ENCODE measurements at places on chromosomes 16 and 17. TPM values are rescaled to one million over a fixed set of nuclear protein-coding genes. Genes with fewer than 3 reads are reported as not detected.

DNA sequence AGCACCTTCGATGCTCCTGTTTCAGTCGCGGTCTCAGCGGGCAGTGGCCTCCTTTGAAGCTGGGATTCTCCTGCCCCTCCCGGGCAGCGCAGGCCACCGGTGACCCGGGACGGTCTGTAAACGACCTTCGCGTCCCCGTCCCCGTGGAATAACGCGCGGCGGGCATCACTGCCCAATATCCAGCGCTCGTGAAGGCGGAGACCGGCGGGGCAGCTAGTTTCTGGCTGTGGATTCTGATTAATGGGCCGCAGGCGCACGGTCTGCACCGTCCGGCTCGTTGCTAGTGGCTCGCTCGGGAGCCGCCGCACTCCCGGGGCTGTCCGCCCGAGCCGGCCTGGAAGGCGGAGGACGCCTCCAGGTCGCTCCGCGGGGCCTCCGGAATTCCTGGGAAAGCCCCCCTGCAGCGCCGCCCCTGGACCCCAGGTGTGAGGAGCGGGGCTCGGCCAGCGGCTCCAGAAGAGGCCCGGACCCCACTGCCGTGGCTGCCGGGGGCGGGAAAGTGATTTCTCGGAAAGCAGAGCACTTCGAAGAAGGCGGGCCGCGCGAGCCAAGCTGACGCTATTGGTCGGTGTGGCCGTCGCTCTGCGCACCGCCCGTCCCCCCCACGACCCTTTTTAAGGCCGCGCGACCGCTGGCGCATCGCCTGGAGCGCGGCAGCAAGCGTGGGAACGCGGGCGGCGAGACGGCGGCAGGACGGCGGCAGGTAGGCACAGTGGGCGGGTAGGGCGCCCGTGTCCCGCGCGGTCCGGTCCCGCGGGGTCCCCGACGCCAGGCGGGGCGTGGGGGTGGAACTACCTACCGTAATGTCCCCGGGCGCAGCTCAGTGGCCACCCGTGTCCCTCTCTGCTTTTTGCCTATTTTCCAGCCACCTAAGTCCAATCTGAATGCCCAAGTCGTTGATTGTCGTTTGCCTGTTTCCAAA lies at the start of gene IRF8:
TSS of gene IRF8 (plus strand) at position 642 of the 922 bp plus-strand sequence. CDS start 3,854 bp downstream, outside the sequence.
- DNase-seq = peak; percentile 92

GRCh38 chr16:60686824-60687223 lies 1349.4 kb downstream of the CDH8 start:
- DNase-seq = no peak

DNA sequence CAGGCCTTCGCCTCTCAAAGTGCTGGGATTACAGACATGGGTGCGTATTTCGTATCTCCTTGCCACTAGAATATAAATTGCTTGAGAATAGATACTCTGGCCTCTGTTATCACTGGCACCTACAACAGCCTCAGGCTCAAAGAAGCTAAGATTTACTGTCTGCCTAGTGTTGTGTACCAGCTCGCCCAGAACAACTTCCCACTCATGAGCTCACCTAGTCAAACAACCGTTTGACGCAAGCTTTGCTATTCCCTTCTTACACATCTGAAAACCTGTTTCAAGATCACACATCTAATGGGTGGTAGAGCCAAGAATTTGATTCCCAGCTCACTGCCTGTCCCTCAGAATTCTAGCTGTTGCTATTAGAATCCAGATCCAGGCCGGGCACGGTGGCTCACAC lies 24.4 kb downstream of the MIS12 start:
- DNase-seq = no peak

- DNase-seq = peak; percentile 13
Observed at GRCh38 chr16:75477680-75478473, 13.4 kb upstream of the TMEM170A start.

DNA sequence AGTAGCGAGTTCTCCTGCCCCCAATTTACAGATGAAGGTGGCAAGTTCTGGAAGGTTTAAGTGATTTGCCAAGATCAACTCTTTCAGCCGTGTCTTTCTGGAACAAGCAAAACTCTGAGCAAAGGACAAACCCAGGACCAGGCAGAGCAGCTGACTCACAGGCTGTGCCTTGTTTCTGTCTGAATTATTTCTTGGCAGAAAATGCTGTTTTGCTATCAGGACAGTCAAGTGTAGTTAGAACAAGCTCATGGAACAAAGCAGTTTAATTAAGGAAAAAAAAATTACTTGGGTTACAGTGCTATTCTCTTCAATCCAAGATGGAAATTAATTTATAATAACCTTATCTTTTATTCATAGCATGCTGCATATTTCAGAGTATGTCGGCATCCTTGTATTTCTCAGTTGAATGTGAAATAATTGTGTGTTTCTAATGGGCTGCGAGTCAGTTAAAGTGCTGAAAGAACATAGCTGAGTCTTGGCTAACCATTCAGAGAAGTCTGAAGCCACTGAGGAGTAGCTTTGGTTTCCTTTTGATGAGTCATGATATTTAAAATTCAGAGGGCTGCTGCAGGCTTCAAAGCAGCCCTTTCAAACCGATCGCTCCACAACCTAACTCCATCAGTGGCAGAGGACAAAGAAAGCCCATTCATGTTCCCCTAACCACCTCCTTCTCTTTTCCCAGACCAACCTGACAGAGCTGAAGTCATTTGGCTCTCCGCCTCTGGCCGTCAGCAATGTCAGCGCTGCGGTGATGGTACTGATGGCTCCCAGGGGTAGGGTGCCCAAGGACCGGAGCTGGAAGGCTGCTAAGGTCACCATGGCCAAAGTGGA lies 143.7 kb downstream of the ZNF18 start:
- no peak for DNase-seq

- no peak for DNase-seq
Observed at GRCh38 chr17:81069135-81069645, 34.2 kb downstream of the BAIAP2 start.

DNA sequence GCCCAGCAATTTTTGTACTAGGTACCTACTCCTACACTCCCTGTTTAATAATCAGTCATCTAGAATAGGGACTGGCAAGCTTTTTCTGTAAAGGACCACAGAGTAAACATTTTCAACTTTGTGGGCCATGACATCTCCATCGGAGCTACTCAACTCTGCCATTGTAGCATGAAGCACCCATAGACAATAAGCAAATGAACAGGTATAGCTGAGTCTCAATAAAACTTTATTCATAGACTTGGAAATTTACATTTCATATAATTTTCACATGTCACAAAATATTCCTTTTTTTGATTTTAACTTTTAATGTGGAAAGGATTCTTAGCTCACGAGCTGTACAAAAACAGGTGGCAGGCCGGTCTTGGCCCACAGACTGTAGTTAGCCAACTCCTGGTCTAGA lies 345.8 kb downstream of the SOX9 start:
- no peak for DNase-seq

GRCh38 chr17:71828182-71828596 lies 292.6 kb upstream of the SOX9 start:
- DNase-seq = no peak

- DNase-seq = no peak
Observed at GRCh38 chr17:1461198-1461944, 5.3 kb upstream of the CRK start.

- no peak for DNase-seq
Observed at GRCh38 chr16:5309946-5310611, 212.5 kb upstream of the EEF2KMT start.

- DNase-seq = no peak
Observed at GRCh38 chr17:57502022-57502421, 243.1 kb downstream of the CCDC182 start.

DNA sequence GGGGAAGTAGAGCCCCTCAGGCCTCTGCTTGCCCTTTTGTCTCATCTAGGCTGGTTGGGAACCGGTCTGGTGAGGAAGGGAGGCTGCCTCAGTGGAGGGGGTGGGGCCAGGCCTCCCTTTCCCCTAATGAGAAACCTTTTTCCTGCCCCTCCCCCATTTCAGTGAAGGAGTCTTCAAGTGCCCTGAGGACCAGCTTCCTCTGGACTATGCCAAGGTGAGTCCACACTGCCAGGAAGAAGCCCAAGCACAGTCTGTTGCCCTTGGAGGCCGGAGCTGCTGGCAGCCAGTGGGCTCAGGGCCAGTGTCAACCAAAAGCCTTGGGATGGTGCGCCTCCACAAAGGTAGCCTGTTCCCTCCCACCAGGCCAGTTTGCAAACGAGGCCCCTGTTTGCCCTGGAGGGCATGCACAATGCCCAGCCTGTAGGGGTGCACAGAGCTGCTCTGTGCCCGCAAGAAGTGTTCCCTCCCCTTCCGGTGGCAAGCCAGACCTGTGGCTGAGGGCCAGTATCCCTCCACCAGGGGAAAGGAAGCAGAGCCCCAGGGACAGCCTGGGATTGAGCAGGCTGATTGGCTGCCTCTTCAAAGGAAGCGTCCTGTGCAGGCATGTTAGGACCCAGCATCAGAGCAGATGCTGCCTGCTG lies 3.4 kb downstream of the TRAF4 start:
- DNase-seq = no peak

- no peak for DNase-seq
Observed at GRCh38 chr16:4316864-4317531, 1.1 kb downstream of the GLIS2 start.

DNA sequence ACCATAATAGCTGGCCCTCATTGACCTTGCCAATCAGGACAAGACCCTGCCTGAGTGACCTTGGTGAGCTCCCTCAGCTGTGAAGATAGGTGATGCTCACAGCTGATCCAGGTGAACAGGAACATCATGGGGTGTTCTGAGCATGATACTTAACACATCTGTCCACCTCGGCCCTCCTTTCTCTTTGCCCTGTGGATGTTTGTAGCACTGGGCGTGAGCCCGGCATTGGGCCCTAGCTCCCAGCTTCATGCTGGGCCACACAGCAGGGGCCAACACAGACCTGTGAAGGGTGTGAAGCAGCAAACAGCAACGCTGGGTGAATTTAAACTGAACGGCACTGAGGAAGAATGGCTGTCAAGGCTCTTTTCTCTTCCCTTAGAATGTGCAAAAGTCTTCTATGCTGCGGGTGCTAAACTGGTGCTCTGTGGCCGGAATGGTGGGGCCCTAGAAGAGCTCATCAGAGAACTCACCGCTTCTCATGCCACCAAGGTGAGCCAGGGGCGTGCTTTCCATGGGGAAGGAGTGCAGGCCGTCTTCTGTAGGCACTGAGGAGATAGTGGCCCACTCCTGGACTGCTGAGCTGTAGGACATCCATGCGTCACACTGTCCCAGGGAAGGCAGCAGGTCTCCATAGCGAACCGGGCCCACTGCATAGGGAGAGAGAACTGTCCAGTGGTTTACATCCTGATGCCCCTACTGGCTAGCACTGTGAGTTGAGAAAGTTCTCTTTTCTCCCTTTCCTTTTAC lies 35.9 kb downstream of the TMEM11 start:
- DNase-seq = no peak

GRCh38 chr17:37180376-37180775 lies 195.4 kb upstream of the C17orf78 start:
- DNase-seq = no peak

DNA sequence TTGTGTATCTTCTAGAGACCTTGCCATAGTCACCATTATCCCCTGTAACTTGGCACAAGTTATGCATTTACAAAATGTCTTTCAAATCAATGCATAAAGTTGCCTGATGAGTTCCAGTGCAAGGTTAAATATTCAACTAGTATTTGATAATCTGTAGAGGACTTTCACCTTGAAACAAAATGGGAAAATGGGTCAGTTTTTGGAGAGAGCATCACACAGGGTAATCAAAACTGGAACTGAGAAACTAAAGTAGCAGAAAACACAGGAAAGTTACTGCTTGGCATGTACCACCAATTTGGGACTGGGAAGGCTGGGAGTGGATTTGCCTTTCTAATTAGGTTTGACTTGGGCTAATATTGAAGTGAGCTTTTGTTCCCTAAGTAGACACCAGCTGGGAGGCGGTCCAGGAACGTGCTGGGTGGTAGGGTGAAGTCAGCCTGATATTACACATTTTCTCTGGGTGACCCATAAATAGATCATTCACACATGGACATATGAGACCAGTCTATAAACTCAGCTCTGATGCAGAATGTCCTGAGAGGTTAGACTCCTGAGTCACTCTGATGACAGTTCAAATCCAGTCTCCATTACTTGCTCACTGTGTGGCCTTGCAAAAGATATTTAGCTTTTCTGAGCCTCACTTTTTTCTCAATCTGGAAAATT lies 152.3 kb downstream of the PCTP start:
- no peak for DNase-seq

GRCh38 chr17:57986841-57987580 lies 1.0 kb downstream of the VEZF1 start:
- DNase-seq = no peak

GRCh38 chr16:12573730-12574383 lies 229.8 kb downstream of the CPPED1 start:
- peak; percentile 66 for DNase-seq

- DNase-seq = no peak
Observed at GRCh38 chr16:74720579-74720978, 19.9 kb upstream of the MLKL start.

DNA sequence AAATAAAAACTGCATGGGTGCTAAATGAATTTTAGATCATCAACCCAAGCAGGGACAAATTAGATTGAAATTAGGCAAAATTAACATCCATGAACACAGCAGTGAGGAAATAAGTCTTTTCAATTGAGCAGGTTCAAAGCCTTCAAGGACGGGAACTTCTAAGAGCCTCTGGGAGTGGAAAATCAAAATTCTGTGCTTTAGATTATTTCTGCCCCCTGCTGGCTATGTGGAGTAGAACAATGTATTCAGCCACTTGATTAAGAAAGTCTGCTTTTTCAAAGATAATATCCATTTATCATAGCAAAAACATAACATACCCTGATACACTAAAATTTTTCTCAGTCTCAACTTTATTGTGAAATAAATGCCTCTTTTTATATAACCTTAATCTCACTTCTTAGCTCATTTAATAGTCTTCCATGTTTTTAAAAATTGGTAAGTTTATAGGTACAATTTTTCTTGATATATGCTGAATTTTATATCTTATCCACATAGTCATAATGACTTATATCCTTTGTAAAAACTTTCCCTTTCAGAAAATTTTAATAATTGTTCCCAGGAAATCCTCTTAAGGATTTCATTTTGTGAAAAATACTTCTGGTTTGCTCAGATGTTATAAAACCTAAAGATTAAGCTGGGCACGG lies 28.1 kb upstream of the NOL11 start:
- DNase-seq = peak; percentile 80

DNA sequence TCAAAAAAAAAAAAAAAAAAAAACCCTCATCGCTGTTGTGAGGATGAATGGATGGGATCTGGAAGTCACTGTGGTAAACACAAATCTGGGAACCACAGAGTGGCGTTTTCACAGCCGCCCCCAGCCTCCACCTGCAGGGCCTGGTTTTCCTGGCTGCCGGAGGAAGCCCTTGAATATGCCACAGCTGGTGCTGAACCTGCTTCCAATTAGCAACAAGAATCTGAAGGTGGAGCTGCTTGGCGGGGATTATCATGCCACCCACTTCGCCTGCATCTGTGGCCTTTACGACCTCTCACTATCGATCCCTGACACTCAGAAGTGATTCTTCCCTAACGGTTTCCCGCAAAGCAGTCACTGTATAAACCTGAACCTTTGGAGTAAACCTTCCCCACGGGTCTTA lies 16.1 kb downstream of the MRM3 start:
- DNase-seq = no peak

Gene TP53TG3
- total RNA-seq = not detected

Gene KRTAP29-1
- total RNA-seq = not detected

Gene OR3A3
- not detected for total RNA-seq

Gene TPSAB1
- total RNA-seq = not detected

Gene GINS2
- 142 TPM for total RNA-seq

Gene PRR14
- 81.4 TPM for total RNA-seq

Gene PABPN1L
- not detected for total RNA-seq

Gene PIPOX
- 4.1 TPM for total RNA-seq

Gene MT4
- not detected for total RNA-seq

Gene G6PC1
- total RNA-seq = 1.9 TPM

Gene CES5A
- not detected for total RNA-seq

Gene HOXB1
- not detected for total RNA-seq
